IMR-90 (cell line): ENCODE measurements at places on chromosomes 2 and 18. TPM values are rescaled to one million over a fixed set of nuclear protein-coding genes. Genes with fewer than 3 reads are reported as not detected.
A peak's percentile ranks its signal among the peaks of the same experiment; 100 is the strongest.

SLC35F6 gene
- total RNA-seq: 25.6 and 30.6 TPM in 2 replicates

RGPD5 gene
- total RNA-seq: 14.3 and 21.7 TPM in 2 replicates

DNPEP gene
- total RNA-seq: 74.7 and 89.4 TPM in 2 replicates

CTLA4 gene
- not detected in 2 replicates for total RNA-seq

DNER gene
- under 0.01 TPM in 2 replicates for total RNA-seq

APCDD1 gene
- total RNA-seq: 0.83 and 1.1 TPM in 2 replicates

PDE1A gene
- total RNA-seq: 0.83 and 0.90 TPM in 2 replicates

DNA sequence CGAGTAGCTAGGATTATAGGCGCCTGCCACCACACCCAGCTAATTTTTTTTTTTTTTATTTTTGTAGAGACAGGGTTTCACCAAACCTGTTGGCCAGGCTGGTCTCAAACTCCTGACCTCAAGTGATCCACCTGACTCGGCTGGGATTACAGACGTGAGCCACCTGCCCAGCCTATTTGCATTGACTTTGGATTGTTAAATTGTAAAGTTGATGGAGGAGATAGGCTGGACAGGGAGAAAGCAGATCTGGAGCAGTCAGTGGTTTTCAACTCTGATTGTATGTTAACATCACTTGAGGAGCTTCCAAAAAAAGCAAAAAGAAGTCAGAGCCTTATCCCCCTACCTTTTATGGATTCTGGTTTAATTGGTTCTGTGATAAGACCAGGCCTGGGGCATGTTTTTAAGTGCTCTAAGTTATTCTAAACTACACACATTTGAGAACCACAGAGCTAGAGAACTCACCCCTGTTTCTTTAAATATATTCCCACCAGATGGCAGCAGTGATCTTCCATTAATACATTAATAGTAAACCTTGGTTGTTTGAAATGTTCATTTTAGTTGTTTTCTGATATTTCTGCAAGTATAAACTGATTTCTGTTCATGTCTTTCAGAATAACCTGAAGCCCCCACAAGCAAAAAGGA is 7.5 kb downstream of the C2orf49 start:
- no peaks in the 10 kb centered on the region for H3K27me3 ChIP-seq
- no peak overlapping the region for H3K4me3 ChIP-seq
- no peak overlapping the region for H3K27ac ChIP-seq
- DNase-seq: peak; percentile 61

DNA sequence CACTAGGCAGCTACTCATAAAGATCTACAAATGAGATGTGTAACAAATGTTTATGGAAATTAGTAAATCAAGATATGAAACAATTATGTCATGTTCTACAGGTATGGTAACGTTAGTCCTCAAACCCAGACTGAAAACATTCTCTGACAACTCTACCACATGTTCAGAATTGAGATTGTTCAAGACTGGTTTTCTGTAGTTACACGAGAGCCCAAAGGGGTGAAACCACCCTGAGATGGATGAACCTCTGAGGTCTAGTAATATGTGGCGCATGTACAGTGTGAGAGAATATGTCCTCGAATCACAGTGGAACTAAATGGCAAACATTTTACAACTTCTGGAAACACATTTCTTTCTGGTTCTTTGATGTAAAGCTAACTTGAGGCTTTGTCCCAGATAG is 614.3 kb downstream of the ZEB2 start:
- H3K27ac ChIP-seq: no peak overlapping the region
- no peak for DNase-seq
- H3K27me3 ChIP-seq: no peaks in the 10 kb centered on the region
- H3K36me3 ChIP-seq: no peaks in the 10 kb centered on the region
- H3K4me1 ChIP-seq: peaks cover 4% of the 10 kb centered on the region
- H3K4me3 ChIP-seq: no peak overlapping the region

DNA sequence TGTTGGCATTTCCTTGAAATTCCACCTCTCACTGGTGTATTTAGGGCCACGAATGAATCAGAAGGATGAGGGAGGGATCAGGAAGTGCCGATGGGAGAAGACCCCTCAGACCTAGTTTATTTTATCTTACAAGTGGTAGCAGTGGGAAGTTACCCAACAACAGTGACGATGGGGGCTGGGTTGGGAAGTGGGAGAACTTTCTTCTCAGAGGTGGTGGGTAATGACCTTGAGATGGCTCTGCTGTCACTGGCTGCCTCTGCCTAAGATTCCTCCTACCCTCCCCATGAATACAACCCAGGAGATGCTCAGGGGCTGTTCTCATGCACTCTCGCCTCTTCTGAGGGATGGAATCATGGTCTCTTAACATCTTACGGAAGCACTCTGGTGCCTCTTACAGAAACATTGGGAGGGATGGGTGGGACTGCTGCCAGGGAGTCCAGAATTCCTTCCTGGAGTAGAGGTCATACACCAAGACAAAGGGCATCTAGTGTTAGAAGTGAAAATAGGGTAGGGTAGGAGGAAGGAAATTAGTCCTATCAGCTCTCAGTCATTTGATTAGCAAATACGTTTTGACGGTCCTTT is 58.5 kb upstream of the TXNDC2 start:
- H3K4me3 ChIP-seq: no peak overlapping the region
- peaks cover 32% of the 10 kb centered on the region for H3K4me1 ChIP-seq
- H3K27me3 ChIP-seq: no peaks in the 10 kb centered on the region
- DNase-seq: no peak
- peak overlapping the region; percentile 51 for H3K27ac ChIP-seq

GRCh38 chr2:150107170-150107569 is 380.3 kb downstream of the RND3 start:
- H3K4me1 ChIP-seq: 0 out of 2 replicates have a peak, but pooled peaks cover 3% of the 10 kb centered on the region
- H3K4me3 ChIP-seq: no peak overlapping the region
- H3K27me3 ChIP-seq: no peaks in the 10 kb centered on the region
- H3K36me3 ChIP-seq: no peaks in the 10 kb centered on the region
- H3K27ac ChIP-seq: no peak overlapping the region

DNA sequence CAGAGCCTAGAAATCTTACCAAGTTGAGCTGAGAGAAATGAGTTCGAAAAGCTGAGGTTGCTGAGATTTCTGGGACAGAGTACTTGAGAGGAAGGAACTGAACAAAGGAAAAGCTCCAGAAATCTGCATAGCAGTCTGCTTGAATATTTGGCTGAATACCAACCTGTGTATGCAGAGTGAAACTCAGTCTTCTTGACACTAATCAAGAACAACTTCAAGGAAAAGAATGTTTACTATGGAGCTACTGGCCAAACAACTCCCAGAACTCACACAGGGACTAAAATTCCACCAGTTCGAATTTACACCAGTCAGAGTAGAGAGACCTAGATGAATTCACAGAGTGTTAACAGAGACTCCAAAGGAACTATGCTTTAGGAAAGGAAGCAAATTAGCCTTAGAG is 66.5 kb downstream of the USP37 start:
- peak; percentile 65 for DNase-seq
- H3K4me1 ChIP-seq: no peaks in the 10 kb centered on the region
- no peaks in the 10 kb centered on the region for H3K27me3 ChIP-seq

GRCh38 chr18:9730786-9731185 is 22.7 kb downstream of the RAB31 start:
- no peak overlapping the region for H3K4me3 ChIP-seq
- H3K4me1 ChIP-seq: no peaks in the 10 kb centered on the region; the same call in 1 of the 2 replicates
- no peaks in the 10 kb centered on the region for H3K27me3 ChIP-seq

- H3K27ac ChIP-seq: no peak overlapping the region
- no peaks in the 10 kb centered on the region for H3K27me3 ChIP-seq
- H3K4me3 ChIP-seq: no peak overlapping the region
- no peak for DNase-seq
Observed at GRCh38 chr2:194621945-194622344, 1035.1 kb upstream of the SLC39A10 start.

DNA sequence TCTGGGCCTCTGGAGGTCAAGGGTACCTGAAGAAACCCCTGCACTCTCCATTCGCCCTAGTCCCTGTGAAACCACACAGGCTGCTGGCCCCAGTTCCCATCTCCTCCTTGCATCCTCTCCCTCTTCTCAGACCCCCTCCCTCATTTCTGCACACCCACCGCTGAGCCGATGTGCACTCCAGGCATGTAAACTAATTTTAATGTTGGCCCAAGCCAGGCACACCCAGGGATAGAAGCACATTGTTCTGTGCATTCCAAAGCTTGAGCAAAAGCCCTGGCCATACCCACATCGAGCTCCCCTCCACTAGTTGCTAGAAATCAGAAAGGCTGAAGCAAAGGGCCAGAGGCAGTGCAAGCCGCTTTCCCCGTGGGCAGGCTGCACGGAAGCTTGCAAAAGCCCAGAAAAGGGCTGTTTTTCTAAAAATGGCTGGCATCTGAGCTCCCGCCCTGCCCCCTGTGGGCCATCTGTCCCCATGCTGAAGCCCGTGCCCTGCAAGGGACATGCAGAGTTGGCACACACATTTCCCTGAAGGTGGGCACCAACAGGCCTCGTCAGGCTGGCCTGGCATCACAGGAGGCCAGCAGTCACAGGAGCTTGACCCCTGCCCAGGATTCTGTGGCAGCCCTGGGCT is 181.6 kb downstream of the SMAD7 start:
- H3K27me3 ChIP-seq: no peaks in the 10 kb centered on the region
- H3K27ac ChIP-seq: no peak overlapping the region
- DNase-seq: no peak
- peaks cover 43% of the 10 kb centered on the region for H3K36me3 ChIP-seq
- H3K4me3 ChIP-seq: no peak overlapping the region

DNA sequence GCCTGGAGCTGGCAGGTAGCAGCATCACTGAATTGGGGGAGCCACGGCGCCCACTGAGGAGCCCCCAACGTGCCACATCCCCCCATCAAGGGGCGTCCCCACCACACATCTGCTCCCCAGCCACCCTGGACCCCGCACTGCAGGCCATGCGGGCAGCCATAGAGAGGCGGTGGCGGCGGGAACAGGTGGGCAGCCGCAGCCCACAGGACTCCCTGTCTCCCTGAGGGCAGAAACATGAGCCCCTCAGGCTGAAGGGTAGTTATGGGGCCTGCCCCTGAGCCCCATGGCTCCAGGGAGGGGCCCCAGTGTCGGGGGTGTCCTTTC is 26.6 kb downstream of the CROCC2 start:
- H3K36me3 ChIP-seq: no peaks in the 10 kb centered on the region
- H3K27ac ChIP-seq: no peak overlapping the region
- DNase-seq: no peak
- no peaks in the 10 kb centered on the region for H3K4me1 ChIP-seq

GRCh38 chr18:27762054-27762453 is 414.9 kb downstream of the CDH2 start:
- no peak overlapping the region for H3K4me3 ChIP-seq
- H3K27me3 ChIP-seq: no peaks in the 10 kb centered on the region
- no peaks in the 10 kb centered on the region for H3K4me1 ChIP-seq

GRCh38 chr2:174593041-174593440 is 4.6 kb downstream of the WIPF1 start:
- H3K27ac ChIP-seq: no peak overlapping the region
- DNase-seq: no peak
- H3K4me1 ChIP-seq: peaks cover 17% of the 10 kb centered on the region
- H3K36me3 ChIP-seq: no peaks in the 10 kb centered on the region
- no peak overlapping the region for H3K4me3 ChIP-seq

DNA sequence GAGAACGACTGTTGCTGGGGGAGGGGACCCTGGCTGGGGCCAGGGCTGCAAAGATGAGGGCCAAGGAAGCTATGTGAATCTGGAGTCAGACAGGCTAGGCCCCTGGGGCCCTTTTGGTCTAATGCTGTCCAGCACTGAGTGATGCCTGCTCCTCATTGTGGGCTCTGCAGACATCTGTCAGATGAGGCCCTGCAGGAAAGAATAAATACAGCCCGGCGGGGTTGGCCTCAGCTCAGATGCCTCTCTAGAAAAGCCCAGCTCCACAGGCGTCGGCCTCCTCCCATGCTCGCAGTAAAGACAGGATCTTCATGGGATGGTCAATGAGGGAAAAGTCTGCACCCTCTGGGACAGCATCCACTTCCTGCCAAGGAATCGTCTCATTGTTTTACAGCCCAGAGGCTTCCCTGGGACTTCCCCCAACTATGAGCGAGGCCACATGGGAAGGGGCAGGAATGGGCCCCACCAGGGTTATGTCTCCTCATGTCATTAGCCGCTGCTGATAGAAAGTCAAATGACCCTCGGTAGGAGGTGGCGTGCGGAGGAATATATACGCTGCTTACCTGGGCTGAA is 125.8 kb upstream of the GLI2 start:
- H3K4me1 ChIP-seq: peaks cover 18% of the 10 kb centered on the region
- no peak overlapping the region for H3K27ac ChIP-seq
- H3K4me3 ChIP-seq: no peak overlapping the region
- no peak for DNase-seq
- peaks cover 24% of the 10 kb centered on the region; the same call in 1 of the 2 replicates for H3K27me3 ChIP-seq
- H3K36me3 ChIP-seq: no peaks in the 10 kb centered on the region

GRCh38 chr2:68829749-68830148 is 41.4 kb downstream of the BMP10 start:
- H3K27me3 ChIP-seq: no peaks in the 10 kb centered on the region
- H3K4me1 ChIP-seq: peaks cover 36% of the 10 kb centered on the region
- H3K27ac ChIP-seq: peak overlapping the region; percentile 61; the same call in 1 of the 2 replicates
- no peak for DNase-seq
- H3K4me3 ChIP-seq: no peak overlapping the region

DNA sequence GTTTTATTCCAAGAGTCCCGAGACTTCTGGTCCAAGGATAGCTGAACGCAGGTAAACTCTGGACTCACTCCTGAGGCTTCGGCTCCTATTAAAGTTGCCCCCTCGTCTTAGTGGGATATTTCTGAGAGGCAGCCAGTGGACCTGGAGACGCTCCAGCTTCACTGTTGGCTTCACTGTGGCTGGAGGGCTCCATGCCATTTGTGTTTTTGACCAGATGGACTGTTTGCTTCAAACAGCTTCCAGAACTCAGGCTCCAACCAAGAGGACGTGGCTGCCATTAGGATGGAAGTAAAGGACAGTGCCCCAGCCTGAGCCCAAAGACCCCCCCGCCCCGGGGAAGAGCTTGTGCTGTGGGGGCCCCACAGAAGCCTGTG is 94.4 kb upstream of the LDAH start:
- H3K4me3 ChIP-seq: no peak overlapping the region
- H3K27me3 ChIP-seq: peaks cover 1% of the 10 kb centered on the region; the same call in 1 of the 2 replicates
- no peaks in the 10 kb centered on the region for H3K4me1 ChIP-seq
- H3K36me3 ChIP-seq: no peaks in the 10 kb centered on the region
- no peak overlapping the region for H3K27ac ChIP-seq
- no peak for DNase-seq

DNA sequence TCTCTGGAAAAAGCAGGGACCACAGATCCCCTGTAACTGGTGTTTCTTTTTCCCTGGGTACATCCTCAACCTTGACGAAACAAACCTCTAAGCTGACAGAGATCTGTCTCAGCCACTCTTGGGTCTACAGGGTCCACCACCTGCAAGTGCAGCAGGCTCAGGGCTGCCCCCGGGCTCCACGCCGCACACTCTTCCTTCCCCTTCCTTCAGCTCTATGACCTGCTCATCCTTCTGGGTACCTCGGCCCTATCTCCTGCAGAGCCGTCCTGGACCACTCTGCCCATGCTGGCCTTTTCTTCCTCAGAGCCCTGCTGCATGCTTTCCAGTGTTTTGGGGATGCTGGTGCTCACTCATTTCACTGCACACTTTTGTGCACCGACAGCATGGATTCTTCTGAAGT is 27.5 kb downstream of the TUBB6 start:
- DNase-seq: no peak
- H3K36me3 ChIP-seq: peaks cover 35% of the 10 kb centered on the region
- H3K27ac ChIP-seq: no peak overlapping the region
- H3K4me3 ChIP-seq: no peak overlapping the region
- H3K27me3 ChIP-seq: no peaks in the 10 kb centered on the region
- H3K4me1 ChIP-seq: peaks cover 2% of the 10 kb centered on the region; the same call in 1 of the 2 replicates
